IMR-90 (cell line): ENCODE measurements at places on chromosomes 6 and 20. TPM values are rescaled to one million over a fixed set of nuclear protein-coding genes. Genes with fewer than 3 reads are reported as not detected.

Gene IL20RA
- total RNA-seq: under 0.01 TPM in 1 of 2 replicates, not detected in the other

Gene CCM2L
- total RNA-seq: not detected in 2 replicates

Gene AIF1
- total RNA-seq: not detected in 2 replicates

Gene TRIM10
- not detected in 2 replicates for total RNA-seq

Gene CRIP3
- not detected in 2 replicates for total RNA-seq

Gene PACSIN1
- total RNA-seq: not detected in 2 replicates

Gene APOBEC2
- not detected in 2 replicates for total RNA-seq

Gene CASS4
- 25.8 and 26.1 TPM in 2 replicates for total RNA-seq

Gene PRKN
- 0.18 and 0.28 TPM in 2 replicates for total RNA-seq

Gene ARMH2
- not detected in 2 replicates for total RNA-seq

Gene FAM217B
- 3.0 and 3.9 TPM in 2 replicates for total RNA-seq

Gene BNIP5
- total RNA-seq: not detected in 2 replicates

Gene OPRL1
- total RNA-seq: 0.28 and 0.36 TPM in 2 replicates

Gene TREM1
- total RNA-seq: not detected in 2 replicates

Gene C20orf141
- 0.36 TPM in 1 of 2 replicates, not detected in the other for total RNA-seq

Gene DSP
- total RNA-seq: 20.1 and 23.6 TPM in 2 replicates

Gene LRRC1
- total RNA-seq: 6.1 and 6.7 TPM in 2 replicates

Gene SLC22A3
- not detected in 2 replicates for total RNA-seq

Gene PLEKHG1
- 0.28 and 0.36 TPM in 2 replicates for total RNA-seq

Gene CYP39A1
- total RNA-seq: under 0.01 TPM in 1 of 2 replicates, not detected in the other

Gene PLAGL1
- total RNA-seq: 15.3 and 23.3 TPM in 2 replicates

Gene ULBP1
- 0.18 and 0.56 TPM in 2 replicates for total RNA-seq

Gene CCN2
- total RNA-seq: 148 and 211 TPM in 2 replicates

Gene PRDM13
- total RNA-seq: not detected in 2 replicates

Gene GTSF1L
- total RNA-seq: not detected in 2 replicates

Gene CDH4
- total RNA-seq: 1.6 and 2.2 TPM in 2 replicates

Gene DEFB132
- total RNA-seq: not detected in 2 replicates

Gene C6orf120
- 26.7 and 44.2 TPM in 2 replicates for total RNA-seq

Gene FAM184A
- not detected in 2 replicates for total RNA-seq

Gene MAK
- under 0.01 TPM in 1 of 2 replicates, not detected in the other for total RNA-seq

Gene HLA-DOB
- 0.28 and 0.36 TPM in 2 replicates for total RNA-seq

Gene JPH2
- 0.54 and 0.83 TPM in 2 replicates for total RNA-seq

Gene TCF15
- not detected in 2 replicates for total RNA-seq

Gene EEF1A2
- 1.3 and 2.2 TPM in 2 replicates for total RNA-seq

Gene GABRR2
- total RNA-seq: under 0.01 TPM in 1 of 2 replicates, not detected in the other

Gene HCK
- not detected in 2 replicates for total RNA-seq

Gene DEFB124
- not detected in 2 replicates for total RNA-seq

Gene C6orf163
- 0.90 and 1.7 TPM in 2 replicates for total RNA-seq

Gene MMP24
- 0.36 and 0.56 TPM in 2 replicates for total RNA-seq

Gene UST
- 13.8 and 14.4 TPM in 2 replicates for total RNA-seq

Gene RIN2
- total RNA-seq: 61.4 and 72.2 TPM in 2 replicates
